ENCODE measurements at places on chromosomes 6 and 20.

- no peak for DNase-seq
Measured at GRCh38 chr20:14477125-14477524, 139.7 kb upstream of the FLRT3 start.

- no peak for DNase-seq
Measured at GRCh38 chr6:74826263-74826662, 379.6 kb downstream of the COL12A1 start.

GRCh38 chr6:117491916-117492315 is 9.4 kb downstream of the DCBLD1 start:
- DNase-seq, result no peak

- DNase-seq, result no peak
Measured at GRCh38 chr6:90249458-90249857, 47.2 kb downstream of the BACH2 start.

- DNase-seq, result peak; percentile 42
Measured at GRCh38 chr20:24773751-24774201, 175.3 kb upstream of the CST7 start.

DNA sequence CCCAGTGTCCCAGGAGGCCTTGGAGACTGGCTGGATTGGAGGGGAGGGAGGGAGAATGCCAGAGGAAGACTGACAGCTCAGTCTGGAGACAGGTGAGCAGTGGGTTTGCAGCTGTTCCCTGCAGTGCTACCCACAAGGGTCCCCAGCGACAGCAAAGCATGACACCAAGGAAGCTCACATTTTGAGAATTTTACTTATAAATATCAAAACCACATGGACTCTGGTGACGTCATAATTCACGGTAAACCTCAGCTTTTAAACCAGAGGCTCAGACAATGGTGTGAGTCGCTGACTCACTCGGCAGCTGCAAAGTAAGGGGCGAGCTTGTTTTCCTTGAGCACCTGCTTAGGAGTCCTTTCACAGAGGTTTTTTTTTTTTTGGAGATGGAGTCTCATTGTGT is 65.2 kb downstream of the THBS2 start:
- DNase-seq, result no peak

DNA sequence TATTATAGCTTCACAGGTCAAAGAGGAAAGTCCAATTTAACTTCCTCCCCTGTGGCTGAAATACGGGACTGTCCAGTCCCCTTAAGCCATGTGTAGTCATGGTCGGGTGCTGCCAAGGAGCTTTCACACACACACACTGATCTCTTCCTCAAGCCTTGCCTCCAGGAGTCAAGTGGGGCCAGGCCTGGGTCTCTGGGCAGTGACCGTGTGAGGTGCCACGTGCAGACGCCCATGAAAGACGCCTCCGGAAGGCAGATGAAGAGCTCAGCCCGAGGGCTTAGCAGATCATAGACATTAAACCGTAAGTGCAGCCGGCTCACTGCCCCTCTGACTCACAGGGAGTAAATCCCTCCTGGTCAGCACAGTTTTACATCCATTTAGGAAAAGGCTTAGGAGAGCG is 4.2 kb downstream of the GABRR2 start:
- no peak for DNase-seq

DNA sequence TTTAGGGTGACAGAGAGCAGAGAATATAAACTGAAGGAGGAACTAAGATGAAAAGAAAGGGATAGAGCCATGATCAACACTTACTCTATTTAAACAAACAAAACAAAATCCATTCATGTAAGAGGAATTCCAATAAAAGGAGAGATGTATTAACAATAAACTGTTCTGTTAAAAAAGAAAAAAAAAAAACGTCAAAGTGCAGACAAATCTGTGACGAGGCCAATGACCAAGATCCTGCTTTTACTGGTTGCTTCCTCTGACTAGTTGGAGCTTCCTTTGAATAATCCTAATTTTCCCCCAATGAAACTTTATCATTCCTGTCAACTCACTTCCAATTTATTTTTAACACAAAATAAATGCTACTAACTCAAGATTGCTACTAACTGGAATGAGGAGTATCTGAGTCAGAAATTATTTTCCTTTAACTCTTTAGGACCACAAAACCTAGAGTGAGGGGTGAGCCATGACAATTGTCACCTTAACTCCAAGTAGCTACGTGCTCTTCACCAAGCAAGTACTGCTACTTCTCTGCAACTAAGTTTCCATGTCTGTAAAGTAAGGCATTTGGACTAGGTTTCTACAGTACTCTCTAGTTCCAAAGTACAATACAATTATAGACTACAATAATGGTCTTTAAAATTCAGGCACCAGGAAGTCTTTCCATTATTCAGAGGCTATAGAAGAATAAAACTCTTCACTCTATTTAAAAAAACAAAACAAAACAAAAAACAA is 152.0 kb downstream of the PTPRK start:
- no peak for DNase-seq

GRCh38 chr20:2829376-2829775 is 11.1 kb downstream of the PCED1A start:
- DNase-seq, result no peak

GRCh38 chr6:186340-186965 is 105.8 kb upstream of the DUSP22 start:
- DNase-seq, result no peak

DNA sequence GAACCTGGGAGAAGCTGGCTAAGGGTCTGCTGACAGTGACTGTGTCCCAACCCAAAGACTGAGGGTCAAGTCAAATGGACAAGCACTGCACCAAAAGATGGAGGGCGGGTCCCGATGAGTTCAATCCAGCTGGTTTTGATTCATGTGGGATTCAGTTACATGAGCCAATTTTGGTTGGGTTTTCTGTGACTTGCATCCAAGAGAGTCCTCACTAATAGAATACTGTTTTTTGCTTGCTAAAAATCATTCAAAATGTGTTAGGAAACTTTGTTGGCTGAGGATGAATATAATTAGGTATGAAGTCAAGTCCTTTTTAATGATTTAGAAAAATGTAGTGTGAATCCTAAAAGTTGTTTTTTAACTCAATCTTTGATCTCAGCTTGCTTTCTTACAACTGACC is 323.8 kb upstream of the NOX3 start:
- DNase-seq, result no peak

DNA sequence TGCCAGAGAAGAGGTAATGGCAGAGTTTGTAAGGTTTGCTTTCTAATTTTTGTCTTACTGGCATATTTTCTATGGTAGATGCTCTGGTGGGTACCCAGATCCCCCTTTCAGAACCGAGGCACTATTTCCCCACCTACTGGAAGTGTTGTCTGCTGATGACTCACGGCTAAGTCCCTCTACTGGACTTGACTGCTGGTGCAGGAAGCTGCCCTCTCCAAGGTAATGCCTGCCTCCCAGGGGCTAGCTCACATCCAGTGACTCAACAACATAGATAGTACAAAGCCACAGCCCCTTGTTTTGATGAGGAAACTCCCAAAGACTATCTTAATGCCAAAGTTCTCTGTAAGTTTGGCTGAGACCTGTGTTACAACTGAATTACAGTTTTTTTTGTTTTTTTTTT is 285.4 kb upstream of the FLRT3 start:
- no peak for DNase-seq

- no peak for DNase-seq
Measured at GRCh38 chr20:5489601-5490000, 172.8 kb upstream of the PROKR2 start.

GRCh38 chr6:147693181-147693580 is 184.7 kb downstream of the SAMD5 start:
- DNase-seq, result no peak

GRCh38 chr6:71220466-71220865 is 68.1 kb upstream of the OGFRL1 start:
- no peak for DNase-seq

GRCh38 chr6:158782432-158783166 is 36.6 kb downstream of the EZR start:
- DNase-seq, result no peak

GRCh38 chr6:148590883-148591282 is 155.9 kb upstream of the UST start:
- no peak for DNase-seq

DNA sequence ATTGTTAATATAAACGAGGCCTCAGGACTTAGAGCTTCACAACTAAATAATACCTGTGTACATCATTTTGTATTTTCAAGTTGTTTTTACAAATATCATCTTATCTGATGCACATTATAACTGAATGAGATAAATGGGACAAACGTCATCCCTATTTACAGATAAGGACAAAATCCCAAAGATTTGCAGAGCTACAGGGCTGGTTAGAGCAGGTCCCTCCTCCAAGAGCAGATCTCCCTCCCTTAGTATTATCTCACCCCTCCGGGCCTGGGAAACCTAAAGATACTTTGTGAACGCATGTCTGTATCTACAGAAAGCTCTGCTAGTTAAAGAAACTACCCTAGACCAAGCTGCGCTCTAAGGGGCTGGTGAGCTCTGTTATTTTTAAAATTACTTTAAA is 130.4 kb upstream of the PROKR2 start:
- DNase-seq, result no peak

DNA sequence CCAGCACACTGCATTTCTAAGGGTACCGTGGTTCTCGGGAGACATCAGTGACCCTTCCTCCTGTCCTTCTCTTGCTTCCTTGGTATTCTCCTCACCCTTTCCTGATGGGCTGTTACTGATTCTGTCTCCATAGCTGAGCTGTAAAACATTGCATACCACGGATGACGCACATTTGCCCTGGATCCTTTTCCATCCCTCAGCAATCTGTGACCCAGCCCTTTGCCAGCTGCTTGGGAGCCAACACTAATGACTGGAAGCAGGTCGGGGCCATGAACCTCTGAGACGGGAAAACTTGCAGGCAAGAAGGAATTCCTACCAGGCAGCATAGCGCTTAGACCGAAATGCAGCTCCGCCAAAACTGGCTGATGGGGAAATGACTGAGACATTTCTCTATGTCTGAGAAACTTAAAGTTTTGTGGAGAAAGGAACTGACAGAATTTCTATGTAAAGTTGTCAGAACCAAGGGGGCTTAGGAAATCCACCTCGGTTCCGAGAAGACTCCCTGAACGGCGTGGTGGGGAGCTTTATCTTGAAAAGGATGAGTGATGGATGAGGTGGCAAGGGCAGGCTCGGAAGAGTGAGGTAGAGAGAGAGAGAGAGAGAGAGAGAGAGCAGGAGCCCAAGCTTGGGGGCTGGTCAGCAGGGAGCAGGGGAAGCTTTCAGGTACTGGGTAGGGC is 19.2 kb downstream of the TUBB2B start:
- DNase-seq, result no peak

- DNase-seq, result no peak
Measured at GRCh38 chr20:39851459-39851858, 837.6 kb downstream of the MAFB start.

- no peak for DNase-seq
Measured at GRCh38 chr20:58677808-58678207, 14.8 kb upstream of the NPEPL1 start.

GRCh38 chr6:32146287-32146686 is 5.5 kb downstream of the PRRT1 start:
- DNase-seq, result no peak

GRCh38 chr6:46690911-46691451 is 3.3 kb downstream of the TDRD6 start:
- DNase-seq, result no peak

DNA sequence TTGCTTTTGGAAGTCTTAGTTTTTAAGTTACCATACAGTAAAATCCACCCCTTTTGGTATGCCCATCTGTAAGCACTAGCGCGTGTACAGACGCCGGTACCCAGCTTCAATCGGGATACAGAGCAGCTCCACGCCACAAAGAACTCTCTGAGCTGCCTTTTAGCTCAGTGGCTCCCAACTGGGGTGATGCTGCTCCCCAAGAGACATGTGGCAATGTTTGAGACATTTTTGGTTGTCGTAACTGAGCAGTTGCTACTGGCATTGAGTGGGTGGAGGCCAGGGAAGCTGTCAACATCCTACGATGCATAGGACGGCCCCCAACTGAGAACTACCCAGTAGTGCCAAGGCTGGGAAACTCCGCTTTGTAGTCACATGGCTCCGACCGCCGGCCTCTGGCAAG is 73.3 kb downstream of the BMP7 start:
- no peak for DNase-seq

DNA sequence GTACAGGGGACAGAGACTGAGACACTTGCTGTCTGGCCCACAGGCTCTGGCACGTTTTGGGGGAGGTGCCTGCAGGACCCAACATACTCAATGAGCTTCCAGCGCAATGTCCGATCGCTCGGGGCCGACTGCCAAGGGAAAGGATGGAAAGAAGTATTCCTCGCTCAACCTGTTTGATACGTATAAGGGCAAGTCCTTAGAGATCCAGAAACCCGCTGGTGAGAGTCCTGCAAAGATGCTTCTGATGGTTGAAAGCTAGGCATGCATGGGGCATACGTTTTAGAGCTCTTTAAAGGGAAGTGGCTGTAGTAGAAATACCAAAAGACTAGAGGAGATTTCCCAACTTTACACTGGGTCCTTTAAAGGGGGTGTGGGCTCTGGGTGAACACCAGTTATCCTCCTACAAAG is 2.2 kb downstream of the PRRC2A start:
- DNase-seq, result no peak

DNA sequence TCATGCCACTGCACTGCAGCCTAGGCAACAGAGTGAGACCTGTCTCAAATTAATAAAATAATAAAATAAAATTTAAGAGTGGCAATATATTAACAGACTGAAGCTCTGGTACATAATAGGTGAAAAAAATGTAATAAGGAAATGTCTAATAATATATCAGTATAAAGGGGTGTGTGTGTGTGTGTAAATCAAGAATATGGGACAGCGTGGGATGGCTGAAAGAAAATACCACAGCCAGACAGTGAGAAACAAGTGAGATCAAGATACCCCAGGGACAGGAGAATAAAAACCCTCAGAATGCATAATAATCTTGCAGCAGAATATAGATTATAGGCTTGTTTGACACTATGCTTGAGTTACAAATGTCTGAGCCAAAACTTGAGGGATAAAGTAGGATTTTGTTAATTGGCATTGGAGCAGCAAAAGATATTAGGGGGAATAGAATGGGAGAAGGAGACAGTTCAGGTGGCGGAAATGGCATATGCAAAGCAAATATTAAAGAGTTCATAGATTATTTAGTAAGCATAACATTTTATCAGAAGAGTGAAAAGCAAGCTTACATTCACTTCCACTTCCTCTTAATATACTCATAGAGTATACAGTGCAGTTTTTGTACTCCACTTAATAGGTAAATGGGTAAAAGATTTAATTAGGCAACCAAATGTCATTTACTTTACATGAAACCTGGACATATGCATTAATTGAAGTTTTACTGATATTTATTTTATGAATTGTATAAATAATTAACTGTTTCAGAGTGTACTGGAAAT is 398.5 kb upstream of the GJE1 start:
- DNase-seq, result no peak

- no peak for DNase-seq
Measured at GRCh38 chr6:18561037-18561750, 174.0 kb downstream of the RNF144B start.
